ENCODE measurements at places on chromosomes 16 and 17.
A peak's percentile ranks its signal among the peaks of the same experiment; 100 is the strongest.

GRCh38 chr17:40069751-40070708 is 7.3 kb downstream of the THRA start:
- DNase-seq: no peak

DNA sequence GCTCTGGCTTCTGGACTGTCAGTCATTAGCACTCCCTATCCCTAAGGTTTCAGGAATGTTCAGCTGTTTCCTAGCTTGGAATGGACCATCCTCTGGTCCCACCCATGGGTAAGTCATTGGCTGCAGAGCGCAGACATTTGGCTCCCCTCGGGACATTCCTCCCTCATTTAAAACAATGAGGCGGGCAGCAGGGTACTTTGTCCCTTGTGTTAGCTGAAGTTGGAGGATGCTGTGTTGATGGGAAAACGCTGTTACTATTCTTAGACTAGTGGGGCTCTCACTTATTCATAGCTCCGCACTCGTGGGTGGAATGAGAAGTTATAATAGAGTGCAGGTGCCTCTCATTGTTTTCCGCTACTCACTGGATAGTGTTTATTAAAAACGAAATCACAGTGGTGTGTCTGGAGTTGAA is 673.8 kb downstream of the WWOX start:
- no peak for DNase-seq

DNA sequence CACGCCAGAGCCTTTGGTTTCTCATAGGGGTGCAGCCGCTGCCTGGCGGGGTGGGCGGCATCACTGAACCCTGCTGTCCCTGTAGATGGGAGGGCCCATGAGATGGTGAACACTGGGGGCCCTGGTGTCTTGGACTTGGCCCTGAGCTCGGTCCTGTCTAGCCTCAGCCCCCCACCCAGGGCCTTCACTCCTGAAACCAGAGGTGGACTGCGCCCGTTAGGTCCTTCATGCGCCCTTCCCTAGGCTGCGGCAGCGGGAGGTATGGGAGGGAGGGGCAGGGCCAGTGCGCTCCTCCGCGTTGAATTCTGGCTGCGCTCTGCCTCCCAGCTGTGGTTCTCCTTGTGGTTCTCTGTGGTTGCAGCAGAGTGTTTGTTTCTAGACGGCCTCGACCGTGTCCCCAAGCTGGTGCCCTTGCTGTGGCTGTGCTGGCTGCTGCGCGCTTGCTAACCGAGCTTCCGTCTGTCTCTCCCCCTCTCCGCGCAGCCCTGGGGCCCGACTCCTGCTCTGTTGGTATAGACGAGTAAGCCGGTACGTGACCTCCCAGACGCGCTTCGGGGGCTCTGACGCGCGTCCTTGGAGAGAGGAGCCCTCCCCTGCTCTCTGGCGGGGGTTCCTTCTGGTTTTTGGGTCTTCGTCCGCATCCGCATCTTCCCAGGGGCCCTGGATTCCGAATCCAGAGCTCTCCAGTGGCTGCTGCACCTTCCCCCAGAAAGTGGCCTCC is 7.4 kb upstream of the NUDT16L1 start:
- no peak for DNase-seq

DNA sequence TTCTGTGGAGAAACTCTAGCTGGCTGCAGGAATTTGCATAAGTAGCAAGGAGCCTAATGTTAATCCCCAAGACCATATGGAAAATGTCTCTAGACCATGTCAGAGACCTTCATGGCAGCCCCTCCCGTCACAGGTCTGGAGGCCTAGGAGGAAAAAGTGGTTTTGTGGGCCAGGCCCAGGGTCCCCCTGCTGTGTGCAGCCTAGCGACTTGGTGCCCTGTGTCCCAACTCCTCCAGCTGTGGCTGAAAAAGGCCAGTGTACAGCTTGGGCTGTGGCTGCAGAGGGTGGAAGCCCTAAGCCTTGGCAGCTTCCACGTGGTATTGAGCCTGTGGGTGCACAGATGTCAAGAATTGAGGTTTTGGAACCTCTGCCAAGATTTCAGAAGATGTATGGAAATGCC is 306.9 kb upstream of the CA10 start:
- no peak for DNase-seq

- no peak for DNase-seq
Observed at GRCh38 chr17:52376137-52376536, 217.6 kb upstream of the CA10 start.

GRCh38 chr17:6787081-6787693 is 11.2 kb downstream of the FBXO39 start:
- DNase-seq: no peak

- DNase-seq: no peak
Observed at GRCh38 chr17:17406225-17406624, 70.6 kb upstream of the MED9 start.

DNA sequence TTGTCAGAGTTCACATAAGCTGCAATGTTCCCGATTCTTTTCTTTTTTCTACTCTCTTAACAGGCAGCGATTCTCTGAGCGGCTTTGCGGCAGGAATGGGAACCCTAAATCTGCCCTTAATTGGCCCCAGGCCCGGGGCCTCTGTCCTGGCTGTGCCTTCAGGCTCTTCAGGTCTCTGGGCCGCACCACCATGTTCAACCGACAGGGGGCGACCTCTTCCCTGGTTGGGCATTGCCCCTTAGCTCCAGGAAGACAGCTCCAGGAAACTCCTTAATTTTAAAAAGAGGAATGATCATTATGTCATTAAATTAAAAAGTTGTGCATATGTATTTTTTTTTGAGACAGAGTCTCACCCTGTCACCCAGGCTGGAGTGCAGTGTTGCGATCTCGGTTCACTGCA is 20.3 kb downstream of the CACNG5 start:
- no peak for DNase-seq

GRCh38 chr17:16969931-16970906 is 1.7 kb downstream of the TNFRSF13B start:
- DNase-seq: no peak

GRCh38 chr17:64777415-64778239 is 115.5 kb upstream of the SMURF2 start:
- no peak for DNase-seq

GRCh38 chr17:80257716-80258213 is 2.9 kb upstream of the RNF213 start:
- no peak for DNase-seq

- DNase-seq: no peak
Observed at GRCh38 chr16:2147378-2147777, 1.0 kb upstream of the RAB26 start.

DNA sequence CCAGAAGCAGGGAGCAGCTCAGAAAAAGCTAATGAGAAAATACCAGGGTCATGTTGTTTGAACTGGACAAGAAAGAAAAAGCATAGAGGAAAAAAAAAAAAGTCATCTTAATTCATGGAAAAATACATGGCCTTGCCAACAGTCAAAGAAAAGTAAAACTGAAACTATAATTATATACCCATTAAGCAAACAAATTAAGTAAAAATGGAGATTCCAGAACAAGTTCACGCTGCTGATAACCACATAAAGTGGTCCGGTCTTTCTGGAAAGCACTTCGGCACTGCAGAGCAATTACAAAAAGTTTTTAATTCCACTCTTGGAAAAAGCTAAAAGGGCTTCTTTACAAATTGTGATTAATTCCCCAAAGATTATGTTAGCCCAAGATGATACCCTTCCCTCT is 12.4 kb upstream of the P2RX5 start:
- DNase-seq: no peak

GRCh38 chr17:33968350-33969044 is 286.6 kb upstream of the CCL2 start:
- DNase-seq: no peak

DNA sequence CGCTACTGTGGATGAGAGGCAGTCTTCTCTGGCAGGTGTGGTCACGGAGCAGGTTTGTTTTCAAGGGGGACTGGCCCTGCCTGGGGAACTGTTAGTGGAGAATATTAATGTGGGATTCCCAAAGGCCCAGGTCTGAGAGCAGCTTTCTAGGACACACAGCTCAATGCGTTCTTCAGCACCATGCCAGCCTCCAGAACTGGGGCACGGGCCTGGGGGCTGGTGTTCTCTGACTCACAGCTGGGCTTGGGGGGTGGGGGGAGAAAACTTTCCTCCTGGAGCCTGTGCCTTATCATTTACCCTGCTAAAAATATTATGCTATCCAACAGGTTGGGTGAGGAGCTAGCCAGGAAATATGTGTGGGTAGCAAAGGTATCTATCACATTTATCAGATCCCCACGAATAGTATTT is 13.5 kb upstream of the LHX1 start:
- no peak for DNase-seq

DNA sequence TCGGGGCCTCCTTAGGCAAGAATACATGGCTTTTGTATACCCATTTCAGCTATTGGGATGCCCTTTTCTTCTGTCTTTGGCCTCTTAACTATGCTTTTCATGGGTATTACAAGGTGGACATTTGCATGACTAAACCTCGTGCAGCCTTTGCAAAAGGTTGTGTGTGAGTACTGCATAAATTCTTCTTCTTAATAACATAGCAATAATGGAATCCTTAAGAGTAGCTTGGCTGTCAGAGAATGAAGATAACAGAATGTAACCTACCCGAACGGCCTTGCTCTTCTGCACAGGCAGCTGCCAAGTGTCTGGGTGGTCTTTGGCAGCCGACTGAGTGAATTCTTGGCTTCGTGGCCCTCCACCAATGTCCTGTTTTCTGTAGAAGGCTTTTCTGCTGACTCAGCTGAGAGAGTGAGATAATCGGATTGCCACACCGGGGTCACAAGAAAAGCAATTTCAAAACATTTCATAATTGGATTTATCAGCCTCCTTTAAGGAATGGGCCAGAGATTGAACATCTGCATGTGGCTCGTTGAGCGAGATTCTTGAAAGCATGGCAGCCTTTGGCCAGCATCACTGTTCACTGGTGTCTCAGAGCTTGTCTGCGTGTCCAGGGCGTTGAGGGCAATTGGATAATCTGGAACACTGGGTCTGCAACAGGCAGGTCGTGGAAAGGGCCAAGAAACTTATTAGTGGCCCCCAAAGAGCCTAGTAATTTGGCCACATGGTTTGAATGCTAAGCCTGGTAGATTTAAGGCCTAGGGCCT is 13.4 kb downstream of the IRF8 start:
- no peak for DNase-seq

GRCh38 chr17:48231995-48232959 is 124.7 kb downstream of the SNX11 start:
- DNase-seq: no peak

DNA sequence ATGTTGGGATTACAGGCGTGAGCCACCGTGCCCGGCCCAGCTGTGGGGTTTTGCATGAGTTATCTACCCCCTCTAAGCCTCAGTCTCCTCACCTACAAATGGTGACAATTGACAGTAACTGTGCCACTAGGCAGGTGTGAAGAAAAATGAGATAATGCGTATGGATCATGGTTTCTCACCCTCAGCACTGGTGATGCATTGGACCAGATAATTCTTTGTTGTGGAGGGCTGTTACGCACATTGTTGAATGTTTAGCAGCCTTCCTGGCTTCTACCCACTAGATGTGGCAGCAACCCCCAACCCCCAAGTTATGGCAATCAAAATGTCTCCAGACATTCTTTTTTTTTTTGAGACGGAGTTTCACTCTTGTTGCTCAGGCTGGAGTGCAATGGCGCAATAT is 9.0 kb upstream of the HAPSTR1 start:
- DNase-seq: no peak

GRCh38 chr16:64364894-64365293 is 757.0 kb downstream of the CDH11 start:
- no peak for DNase-seq

DNA sequence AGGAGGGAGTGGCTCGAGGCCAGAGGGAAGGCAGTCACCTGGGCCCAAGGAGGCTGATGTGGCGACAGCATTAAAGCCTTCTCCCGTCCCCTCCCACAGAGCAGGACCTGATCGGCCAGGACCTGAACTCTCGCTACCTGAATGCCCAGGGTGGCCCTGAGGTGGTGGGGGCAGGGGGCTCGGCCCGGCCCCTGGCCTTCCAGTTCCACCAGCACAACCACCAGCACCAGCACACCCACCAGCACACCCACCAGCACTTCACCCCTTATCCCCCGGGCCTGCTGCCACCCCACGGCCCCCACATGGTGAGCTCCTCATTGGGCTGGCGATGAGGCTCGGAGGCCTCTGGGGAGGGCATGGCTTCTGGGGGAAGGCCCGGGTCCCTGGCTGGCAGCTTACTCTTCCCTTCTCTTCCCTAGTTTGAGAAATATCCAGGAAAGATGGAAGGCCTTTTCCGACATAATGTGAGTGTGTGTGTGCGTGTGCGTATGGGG is 6.4 kb downstream of the FBRS start:
- DNase-seq: no peak

- DNase-seq: no peak
Observed at GRCh38 chr17:7224661-7225111, 4.9 kb downstream of the ACADVL start.

DNA sequence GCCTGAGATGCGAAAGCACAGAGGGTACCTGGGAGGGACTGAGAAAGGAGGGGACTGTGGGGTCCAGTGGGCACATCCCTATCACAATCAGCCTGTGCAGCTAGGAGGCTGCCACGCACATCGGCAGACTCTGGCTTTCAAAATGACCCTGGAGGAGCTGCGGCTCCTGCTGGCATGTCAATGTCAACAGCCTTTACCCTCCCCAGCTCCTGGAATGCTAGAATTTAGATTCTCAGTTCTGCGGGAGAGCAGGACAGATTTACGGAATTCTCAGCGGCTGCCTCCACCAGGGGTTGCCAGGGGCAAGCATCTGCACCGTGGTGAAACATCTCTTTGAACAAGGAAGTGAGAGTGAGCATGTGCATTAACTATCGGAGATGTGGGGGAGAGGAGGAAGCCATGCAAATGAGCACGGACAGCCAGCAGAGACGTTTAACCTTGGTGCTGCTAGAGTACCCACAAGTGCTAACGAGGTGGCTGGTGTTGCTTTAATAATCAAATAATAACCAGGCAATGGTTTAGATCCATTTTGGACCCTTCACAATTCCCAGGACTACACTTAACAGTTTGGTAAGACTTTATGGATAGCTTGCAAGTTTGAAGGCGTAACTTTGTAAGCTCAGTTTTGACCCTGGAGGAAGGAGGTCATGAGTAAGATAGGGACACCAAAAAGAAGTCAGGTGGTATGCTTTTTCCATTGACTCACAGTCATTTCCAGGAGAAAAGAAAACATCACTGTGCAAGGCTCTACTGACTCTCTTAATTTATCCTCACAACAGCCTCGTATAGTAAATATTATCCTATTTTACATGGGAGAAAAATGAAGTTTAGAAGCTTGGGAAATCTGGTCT is 54.1 kb downstream of the XYLT1 start:
- peak; percentile 18 for DNase-seq

GRCh38 chr16:23505180-23505665 is 5.1 kb downstream of the GGA2 start:
- DNase-seq: no peak

DNA sequence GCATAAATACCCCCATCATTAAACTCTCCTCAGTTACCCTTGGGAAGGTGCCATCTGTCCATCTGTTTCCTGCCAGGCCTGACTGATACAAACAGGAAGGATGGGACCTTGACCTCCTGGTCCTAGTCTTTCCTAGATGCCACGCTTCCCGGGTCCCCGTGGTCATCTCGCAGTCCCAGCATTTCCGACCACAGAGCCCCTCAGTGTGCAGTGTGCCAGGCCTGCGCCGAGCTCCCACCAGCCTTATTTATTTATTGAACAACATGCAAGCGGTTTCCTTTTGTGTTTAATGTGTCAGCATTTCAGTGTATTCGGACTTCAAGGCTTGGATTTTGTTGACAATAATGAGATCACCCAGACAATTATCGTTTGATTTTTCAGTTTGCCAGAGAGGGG is 45.6 kb upstream of the NKD1 start:
- DNase-seq: no peak

- no peak for DNase-seq
Observed at GRCh38 chr16:69936751-69937211, 14.4 kb upstream of the CLEC18A start.

GRCh38 chr16:87667443-87667842 is 65.1 kb downstream of the JPH3 start:
- no peak for DNase-seq

All from stimulated activated CD8-positive, alpha-beta memory T cell treated with anti-CD3 and anti-CD28 coated beads, Interleukin-15, amount 100 ng/mL, for 48 hours (primary cell).